RKO (cell line): ENCODE measurements at places on chromosomes 2 and 18.
A peak's percentile ranks its signal among the peaks of the same experiment; 100 is the strongest.

DNA sequence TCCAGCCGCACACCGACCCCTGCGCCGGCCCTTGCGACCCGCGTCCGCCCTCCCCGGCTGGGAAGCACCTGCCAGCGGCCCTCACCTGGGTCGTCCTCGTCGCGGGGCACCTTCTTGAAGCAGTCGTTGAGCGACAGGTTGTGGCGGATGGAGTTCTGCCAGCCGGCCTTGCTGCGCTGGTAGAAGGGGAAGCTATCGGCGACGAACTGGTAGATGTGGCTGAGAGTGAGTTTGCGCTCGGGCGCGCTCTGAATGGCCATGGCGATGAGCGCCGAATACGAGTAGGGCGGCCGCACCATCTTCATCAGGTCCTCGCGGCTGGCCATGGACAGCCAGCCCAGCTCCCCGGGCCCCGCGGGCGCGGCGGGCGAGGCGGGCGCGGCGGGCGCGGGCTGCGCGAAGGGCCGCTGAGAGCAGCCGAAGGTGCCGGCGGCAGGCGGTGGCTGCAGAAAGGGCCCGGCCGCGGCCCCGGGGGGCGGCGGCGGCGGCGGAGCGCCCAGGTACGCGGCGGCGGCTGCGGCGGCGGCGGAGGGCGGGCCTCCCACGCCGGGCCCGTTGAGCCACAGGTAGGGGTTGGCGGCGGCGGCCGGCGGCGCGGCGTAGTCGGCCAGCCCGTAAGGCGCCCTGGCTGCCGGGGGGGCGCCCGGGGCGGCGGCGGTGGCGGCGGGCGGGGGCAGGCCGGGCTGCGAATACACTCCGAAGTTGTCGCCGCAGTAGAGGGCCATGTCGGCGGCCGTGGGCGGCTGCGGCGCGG lies 505 bp downstream of the FOXI3 start:
- no peak for DNase-seq

GRCh38 chr2:158457092-158457825 lies 507 bp downstream of the PKP4 start:
- peak; percentile 60 for DNase-seq

DNA sequence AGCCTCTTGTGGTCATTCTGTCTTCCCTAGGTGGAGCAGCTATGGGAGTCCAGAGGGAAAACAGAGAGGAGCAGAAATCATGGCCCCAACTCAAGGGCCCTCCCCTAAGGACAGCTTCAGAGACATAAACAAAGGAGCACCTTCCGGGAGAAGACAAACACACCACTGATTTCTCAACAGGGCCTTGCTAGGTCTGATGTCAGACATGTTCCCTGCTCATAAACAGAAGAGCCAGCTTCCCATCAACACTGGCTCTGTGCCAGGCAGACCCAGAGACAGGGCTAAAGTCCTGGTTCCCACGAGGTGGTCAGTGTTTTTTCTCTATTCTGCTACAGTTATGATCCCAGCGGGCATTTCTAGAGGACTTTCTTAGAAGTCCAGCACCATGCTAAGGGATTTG lies 19.3 kb downstream of the CXCR2 start:
- no peak for DNase-seq

DNA sequence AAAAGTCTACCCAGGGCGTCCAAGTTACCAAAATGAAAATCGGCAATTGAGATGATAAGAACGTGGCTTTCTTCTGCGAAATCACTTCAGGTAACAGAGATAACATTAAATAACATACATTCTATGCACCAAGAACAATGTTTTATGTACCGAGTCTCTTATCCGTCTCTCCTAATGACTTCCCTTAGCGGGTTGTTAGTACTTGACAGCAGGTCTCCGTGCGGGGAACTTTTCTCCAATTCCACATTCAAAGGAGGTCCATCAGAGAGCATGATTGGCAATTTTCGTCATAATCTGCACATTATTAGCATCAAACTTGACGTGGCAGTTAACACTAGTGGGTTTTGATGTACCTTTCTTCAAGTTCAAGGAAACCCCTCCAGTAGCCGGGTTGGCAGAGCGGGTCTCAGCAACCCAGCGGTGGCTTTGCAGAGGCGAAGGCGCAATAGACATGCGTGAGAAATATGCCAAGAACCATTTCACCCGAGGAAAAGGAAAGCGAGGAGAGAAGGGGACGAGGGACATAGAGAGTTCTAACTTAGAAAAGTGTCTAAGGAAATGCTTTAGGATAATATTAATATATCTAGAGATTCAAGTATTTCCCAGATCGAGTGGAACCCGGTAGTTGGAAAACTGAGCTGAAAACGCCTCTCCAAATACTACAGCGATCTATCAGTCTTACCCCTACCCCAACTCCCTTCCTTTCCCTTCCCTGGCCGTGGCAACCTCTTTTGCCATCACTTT lies 5.0 kb downstream of the EVX2 start:
- DNase-seq: no peak
